ENCODE measurements at places on chromosomes 3 and 15.

DNA sequence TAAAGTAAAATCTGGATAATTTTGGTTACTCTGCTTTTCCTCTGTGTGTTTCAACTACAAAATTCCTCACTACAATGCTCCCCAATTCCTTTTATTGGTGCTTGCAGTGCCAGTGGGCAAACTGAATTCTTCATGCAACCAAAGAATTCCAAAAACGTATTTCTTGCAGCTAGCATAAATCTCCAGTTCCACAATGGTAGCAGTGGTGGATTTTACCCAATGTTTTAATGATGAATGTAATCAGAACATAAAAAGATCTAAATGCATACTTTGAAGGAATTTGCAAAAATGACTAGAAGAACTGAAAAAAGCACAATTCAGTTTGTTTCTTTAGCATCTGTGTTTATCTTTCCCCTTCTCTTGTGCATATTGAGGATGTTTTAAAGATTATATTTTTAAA is 359.6 kb upstream of the TPRG1 start:
- no peak for DNase-seq

- no peak for DNase-seq
Observed at GRCh38 chr3:10600296-10600714, 94.9 kb upstream of the ATP2B2 start.

GRCh38 chr3:64619216-64619615 is 68.6 kb downstream of the ADAMTS9 start:
- no peak for DNase-seq

DNA sequence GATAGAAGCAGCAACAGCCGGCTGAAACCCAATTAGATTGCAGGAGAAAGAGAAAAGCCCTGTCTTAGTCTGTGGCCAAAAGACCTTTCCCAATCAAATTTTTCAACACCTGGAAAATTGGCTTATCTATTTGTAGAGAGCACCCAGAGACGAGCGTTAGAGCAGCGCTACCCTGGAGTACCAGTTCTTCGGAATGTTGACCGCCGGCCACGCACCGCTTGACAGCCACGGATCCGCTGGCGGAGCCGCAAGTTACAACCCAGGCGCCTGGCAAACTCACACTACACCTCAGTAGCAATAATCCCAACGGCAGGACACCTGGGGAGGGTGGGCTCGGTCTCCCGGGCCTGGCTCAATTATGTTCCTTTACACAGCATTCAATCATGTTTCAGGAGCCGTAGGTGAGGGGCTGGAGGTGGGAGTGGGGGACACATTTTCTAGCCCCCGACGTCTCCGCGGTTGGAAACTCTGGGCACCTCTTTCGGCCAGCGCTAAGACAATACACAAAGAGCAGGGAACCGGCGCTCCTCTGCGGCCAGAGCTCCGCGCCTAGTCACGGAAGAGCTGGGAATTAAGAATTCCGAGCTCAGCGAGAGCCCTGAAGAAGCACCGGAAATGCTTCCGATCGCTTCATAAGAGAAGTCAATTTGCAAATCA is 1.2 kb downstream of the MB21D2 start:
- DNase-seq, result no peak

GRCh38 chr3:177523067-177523675 is 325.9 kb upstream of the TBL1XR1 start:
- DNase-seq, result no peak

GRCh38 chr15:58095415-58095814 is 29.9 kb upstream of the ALDH1A2 start:
- DNase-seq, result no peak

GRCh38 chr15:68830141-68830785 is 9.6 kb upstream of the ANP32A start:
- DNase-seq, result no peak

GRCh38 chr3:39075910-39076309 is 24.1 kb downstream of the WDR48 start:
- no peak for DNase-seq

DNA sequence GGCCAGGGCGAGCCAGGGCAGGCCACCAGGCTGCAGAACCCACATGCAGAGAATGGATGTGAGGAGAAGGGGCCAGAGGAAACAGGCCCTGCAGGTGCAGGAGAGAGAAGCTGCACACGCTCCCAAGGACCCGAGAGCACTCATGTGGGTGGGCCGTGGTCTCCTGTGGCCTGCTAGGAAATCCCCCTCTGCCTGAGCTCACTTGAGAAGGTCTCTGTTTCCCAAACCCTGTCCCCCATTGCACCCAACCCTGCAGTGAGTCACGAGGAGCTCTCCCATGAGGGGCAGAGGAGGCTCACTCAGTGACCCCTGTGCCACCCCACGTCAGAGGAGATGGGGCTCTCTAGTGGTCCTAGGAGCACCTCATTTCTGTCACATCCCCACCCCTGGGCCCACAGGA is 111.1 kb downstream of the KLF13 start:
- no peak for DNase-seq

- no peak for DNase-seq
Observed at GRCh38 chr3:143266927-143267326, 147.4 kb downstream of the CHST2 start.

DNA sequence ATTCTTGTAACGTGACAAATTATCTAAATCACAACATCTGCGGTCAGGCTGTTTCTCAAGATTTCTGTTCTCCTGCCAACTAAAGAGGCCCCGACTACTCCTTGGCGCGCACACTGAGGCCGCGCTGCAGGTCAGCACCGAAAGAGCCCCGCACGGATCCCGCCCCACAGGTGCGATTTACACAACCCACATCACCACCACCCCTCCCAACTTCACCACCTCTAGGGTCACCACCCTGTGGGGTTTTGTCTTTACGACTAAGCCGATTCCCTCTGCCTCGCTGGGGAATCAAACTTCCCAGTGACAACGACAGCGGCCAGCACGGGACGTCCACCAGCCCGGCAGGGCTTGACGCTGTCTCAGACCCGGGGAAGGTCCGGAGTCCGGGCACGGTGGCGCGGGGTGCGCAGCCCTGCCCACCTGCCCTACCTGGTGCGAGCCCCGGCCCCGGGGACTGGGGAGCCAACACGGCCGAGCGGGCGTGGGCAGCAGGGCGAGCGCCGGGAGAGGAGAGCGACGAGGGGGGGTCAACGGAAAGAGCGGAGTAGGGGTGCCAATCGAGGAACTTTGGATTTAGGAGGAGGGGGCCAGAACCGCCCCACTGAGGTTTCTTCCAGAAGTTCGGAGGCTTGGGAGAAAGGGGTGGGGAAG is 764 bp downstream of the UACA start:
- no peak for DNase-seq

DNA sequence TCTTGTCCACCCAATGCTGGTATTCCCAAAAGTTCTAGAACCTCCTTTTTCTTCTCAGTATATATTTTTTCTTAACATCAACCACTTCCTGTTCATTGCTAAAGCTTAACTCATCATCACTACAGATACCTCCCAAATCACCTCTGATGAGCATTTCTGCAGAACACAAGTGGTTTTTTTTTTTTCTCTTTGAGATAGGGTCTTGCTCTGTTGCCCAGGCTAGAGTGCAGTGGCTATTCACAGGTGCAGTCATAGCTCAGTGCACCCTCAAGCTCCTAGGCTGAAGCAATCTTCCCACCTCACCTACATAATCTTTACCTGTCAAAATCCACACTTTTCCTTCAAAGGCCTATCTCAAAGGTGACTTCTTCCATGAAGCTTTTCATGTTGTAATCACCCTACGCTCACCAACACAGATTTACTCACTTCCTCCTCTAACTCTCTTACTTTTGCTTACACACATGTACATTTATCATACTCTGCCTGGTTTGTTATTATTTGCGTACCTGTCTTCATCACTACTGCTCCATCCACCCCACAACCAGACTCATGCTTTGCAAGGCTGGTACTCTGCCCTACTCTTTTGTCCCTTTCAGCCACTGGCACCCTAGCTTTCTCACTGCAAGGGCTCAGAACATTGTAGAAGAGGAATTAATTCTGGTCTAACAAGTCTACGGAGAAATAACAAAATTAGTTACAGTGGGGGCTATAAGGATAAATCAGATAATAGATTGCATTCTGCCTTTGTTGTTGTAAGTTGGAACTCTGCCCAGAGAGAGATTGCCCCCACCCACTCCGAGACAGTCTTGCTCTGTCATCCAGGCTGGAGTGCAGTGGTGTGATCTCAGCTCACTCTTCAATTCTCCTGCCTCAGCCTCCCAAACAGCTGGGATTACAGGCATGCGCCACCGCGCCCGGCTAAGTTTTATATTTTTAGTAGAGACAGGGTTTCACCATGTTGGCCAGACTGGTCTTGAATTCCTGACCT is 27.5 kb downstream of the HERC1 start:
- no peak for DNase-seq

- no peak for DNase-seq
Observed at GRCh38 chr3:69364354-69364753, 21.5 kb downstream of the FRMD4B start.

DNA sequence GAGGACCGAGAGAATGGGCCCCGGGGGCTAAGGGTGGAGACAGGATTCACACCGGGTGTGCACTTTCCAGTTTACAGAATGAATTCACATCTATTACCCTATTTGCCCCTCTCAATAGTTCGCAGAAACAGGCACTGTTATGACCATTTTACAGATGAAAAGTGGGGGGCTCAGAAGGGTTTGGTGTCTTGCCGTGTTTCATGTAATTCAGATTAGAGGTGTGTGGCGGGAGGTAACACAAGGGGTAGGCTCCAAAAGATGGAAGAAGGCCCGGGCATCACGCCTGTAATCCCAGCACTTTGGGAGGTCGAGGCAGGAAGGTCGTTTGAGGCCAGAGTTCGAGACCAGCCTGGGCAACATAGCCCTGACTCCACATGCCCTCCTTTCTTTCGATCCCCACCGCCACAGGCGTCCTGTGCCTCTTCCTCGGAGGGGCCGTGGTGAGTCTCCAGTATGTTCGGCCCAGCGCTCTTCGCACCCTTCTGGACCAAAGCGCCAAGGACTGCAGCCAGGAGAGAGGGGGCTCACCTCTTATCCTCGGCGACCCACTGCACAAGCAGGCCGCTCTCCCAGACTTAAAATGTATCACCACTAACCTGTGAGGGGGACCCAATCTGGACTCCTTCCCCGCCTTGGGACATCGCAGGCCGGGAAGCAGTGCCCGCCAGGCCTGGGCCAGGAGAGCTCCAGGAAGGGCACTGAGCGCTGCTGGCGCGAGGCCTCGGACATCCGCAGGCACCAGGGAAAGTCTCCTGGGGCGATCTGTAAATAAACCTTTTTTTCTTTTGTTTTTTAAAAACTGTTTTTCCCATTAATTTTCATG is 3.4 kb downstream of the DUOXA2 start:
- no peak for DNase-seq

GRCh38 chr3:45991341-45991740 is 4.3 kb downstream of the FYCO1 start:
- no peak for DNase-seq

GRCh38 chr3:105351821-105352220 is 14.9 kb upstream of the ALCAM start:
- DNase-seq, result no peak

- no peak for DNase-seq
Observed at GRCh38 chr3:194777729-194778128, 92.0 kb downstream of the FAM43A start.

DNA sequence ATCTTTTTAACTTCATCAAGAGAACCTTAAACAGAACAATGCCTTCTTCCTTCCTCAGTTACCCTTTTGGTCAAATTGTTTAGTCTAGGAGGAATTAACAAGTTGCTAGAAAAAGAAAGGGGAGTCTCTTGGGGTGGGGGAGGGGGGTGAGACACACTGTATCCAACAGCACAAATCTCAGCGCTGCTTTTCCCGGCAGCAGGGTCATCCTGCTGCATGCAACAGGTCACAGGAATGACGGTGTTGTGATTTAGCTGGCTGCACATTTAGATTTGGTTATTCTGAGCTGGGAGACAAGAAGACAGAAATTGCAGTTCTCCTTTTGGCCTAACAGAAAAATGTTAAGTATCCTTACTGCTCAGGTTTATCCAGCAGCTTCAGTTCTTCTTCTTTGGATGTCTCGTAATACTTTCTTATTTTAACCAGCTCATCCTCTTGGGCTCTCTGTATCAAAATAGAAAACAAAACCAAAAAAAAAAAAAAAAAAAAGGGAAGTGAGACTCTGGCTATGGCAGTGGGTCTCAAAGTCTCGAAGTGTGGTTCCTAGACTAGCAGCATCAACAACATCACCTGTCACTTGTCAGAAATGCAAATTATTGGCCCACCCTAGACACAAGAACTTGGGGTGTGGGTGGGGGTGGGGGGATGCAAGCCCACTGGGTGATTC is 190.5 kb downstream of the GREM1 start:
- peak; percentile 23 for DNase-seq

GRCh38 chr15:78195735-78196201 is 38.6 kb downstream of the ACSBG1 start:
- DNase-seq, result no peak

GRCh38 chr3:10855871-10856662 is 40.0 kb downstream of the SLC6A11 start:
- DNase-seq, result no peak

DNA sequence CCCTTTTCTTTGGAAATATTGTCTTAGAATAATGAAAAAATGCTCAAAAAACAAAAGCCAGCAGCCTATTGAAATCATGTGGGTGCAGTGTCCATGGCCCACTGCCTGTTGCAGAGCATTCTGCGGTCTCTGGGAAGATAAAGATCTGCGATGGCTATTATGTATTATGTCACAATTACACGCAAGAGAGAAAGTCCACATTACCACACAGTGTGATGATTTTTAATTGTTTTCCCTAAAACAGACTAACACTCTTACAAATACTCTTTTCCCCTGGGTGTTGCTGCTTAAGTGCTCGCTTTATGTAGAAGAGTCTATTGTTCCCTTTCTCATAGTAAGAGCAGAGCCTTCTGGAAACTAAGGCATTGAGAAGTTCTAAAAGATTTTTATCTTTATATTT is 32.2 kb downstream of the SSR3 start:
- DNase-seq, result no peak

DNA sequence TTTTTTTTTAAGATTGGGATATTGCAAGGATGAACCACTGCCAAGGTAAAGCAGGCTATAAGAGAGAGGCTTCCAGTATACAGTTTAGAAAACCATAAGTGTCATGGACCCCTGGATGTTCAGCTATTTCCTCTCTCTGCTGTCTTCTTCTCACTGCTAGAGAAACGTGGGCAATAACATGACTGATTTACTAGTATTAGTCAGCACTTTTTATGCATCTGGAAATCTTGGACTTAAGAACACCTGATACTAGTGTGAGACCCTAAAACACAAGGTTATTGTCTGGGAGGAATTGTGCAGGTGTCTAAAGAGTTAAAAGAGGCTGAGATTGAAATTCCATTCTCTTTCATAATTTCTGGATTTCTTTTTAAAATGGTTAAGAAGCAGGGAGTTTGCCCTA is 460.6 kb upstream of the MCTP2 start:
- no peak for DNase-seq

DNA sequence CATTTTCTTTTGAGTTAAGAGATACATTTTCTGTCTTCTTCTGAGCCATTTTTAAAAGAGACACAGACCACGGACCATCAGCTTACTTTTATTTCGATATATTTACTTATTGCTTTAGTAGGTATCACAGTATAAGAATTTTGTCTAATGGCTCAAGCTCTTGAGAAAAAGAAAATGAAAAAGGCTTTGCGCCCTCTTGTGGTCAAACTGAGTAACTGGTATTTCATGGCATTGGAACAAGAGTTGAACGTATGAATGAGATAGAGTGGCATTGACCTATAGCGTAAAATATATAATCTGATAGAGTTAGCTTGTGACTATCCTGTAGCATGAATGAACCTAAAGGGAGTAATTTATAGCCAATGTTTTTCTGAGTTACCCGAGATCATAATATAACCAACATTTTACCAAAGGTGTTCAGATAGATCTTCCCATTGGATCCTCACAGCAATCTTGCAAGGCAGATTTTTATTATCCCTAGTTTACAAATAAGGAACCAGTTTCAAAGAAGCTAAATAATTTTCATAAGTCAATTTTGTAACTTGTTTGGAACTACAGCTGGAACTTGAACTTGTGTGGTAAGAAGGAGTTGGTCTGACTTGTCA is 154.6 kb downstream of the POLR2M start:
- peak; percentile 44 for DNase-seq
